ENCODE measurements at places on chromosomes 1 and 21.

- no peak for DNase-seq
These were observed 45.5 kb downstream of the USP25 start for GRCh38 chr21:15775291-15775690.

DNA sequence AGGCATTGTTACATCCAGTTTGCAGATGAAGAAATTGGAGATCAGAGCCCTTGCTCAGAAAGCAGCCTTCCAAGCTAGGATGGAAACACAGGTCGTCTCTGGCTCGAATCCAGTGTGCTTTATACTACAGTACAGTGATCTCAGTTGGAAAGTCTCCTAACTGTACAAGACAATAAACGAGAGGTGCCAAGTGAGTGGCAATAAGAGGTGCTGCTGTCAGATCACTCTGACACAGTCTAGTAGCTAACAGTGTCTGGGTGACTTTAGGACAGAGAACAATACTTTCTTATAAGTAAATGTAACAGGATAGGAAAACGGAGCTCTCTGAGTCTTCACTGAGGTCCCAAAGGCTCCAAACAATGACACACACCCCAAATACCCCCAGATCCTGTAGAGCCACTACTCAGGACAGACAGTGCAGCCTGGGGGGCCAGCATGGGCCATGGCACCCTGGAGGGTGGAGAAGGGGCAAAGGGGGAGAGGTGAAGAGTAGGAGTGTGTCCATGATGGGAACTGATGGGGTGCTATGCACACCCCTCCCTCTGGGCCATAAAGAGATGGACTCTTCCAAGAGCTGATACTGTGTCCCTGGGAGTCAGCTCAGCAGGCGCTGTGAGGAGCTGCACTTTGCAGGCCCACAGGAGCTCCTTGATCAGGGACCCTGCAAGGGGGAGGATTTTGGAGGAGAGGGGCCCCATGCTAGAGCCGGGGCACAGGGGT lies 3.3 kb downstream of the SH3BGR start:
- DNase-seq, result no peak

DNA sequence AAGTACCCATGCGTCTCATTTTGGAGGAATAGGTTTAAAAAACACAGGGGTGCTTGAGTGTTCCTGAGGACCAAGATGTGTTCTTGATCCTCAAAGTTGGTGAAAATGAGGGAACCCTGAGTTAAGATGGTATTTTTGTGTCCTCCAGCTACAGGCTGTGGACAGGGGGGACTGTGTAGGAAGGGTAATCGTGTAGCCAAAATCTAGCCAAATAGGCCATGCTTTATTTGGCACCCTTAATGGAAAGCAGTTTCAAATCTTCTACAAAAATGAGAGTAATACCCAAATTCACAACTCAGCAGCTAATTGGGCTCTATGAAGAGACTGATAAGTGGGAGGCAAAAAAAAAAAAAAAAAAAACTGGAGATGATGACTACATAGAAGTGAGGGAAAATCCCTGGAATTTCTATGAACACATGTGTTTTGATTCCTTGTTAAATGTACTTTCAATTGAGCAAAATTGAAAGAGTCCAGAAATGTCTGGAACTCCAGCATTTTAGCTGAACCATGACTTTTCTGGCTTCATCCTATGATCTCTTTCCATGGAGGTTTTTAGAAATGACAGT lies 470 bp downstream of the HSD11B1 start:
- no peak for DNase-seq

DNA sequence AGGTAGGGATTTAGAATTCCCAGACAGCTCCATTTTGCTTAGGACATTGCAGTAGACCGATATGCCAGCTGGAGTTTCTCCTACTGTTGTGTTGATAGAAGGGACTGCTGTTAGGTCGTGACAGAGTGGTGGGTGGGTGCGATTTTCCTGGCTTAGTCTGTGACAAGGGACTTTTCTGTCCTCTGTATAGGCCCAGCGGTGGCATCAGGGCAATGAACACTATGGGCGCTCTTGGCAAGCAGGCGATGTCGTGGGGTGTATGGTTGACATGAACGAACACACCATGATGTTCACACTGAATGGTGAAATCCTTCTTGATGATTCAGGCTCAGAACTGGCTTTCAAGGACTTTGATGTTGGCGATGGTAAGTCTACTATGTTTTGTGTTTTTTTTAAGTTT lies 321.8 kb downstream of the ZP4 start:
- no peak for DNase-seq

DNA sequence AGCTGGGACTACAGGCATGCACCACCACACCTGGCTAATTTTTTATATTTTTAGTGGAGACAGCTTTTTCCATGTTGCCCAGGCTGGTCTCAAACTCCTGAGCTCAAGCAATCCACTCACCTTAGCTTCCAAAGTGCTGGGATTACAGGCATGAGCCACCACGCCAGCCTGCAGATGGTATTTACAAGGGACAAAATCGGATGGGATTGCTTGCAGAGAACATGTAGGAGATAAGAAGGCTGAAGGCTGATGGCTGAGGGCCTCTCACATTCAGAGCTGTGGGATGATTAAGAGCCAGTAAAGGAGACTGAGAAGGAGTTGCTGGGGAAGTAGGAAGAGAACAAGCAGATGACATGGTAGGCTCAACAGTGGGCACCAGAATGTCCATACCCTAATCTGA lies 24.0 kb upstream of the QSOX1 start:
- no peak for DNase-seq

DNA sequence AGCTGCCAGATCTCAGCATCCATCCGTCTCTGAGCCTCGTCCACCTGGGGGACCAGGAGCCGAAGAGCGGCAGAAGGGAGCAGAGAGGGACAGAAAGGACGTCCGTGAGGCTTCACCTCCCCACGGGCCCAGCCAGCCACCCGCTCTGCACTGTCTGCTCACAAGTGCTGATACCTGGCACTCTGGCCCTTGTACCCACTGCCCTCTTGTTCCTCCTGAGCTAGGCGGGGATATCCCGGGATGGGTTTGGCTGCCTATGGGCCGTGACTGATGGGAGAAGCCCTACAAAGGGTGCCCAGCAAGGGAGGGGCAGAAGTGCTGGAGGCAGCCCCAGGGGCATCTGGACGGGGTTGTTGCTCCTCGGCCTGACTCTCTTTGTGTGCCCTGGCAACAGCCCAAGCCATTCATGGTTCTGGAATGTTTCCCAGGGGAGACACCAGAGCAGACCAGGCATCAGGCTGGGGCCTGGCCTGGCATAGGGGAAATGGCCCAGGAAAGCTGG lies 57.6 kb downstream of the LDLRAD2 start:
- DNase-seq, result peak; percentile 94

GRCh38 chr21:20971296-20971921 lies 26.8 kb upstream of the NCAM2 start:
- DNase-seq, result peak; percentile 78

DNA sequence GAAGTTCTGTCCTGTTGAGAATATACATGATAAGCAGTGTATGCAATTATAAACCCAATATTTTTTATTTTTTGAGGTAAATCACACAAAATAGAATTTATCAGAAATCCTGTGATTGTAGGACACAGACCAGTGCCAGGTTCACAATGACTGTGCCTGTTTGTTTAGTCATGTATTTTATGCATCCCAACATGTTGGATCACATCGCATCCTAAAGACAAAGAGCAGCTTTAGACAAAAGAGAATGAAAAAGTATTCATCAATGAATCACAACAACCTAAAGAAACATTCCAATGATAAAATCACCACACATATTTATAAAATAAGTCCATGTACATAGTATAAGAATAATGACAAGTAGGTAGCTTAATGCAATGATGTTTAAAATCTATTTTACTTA lies 53.2 kb upstream of the LRRC8D start:
- no peak for DNase-seq

GRCh38 chr1:91805311-91805801 lies 80.6 kb downstream of the TGFBR3 start:
- no peak for DNase-seq

DNA sequence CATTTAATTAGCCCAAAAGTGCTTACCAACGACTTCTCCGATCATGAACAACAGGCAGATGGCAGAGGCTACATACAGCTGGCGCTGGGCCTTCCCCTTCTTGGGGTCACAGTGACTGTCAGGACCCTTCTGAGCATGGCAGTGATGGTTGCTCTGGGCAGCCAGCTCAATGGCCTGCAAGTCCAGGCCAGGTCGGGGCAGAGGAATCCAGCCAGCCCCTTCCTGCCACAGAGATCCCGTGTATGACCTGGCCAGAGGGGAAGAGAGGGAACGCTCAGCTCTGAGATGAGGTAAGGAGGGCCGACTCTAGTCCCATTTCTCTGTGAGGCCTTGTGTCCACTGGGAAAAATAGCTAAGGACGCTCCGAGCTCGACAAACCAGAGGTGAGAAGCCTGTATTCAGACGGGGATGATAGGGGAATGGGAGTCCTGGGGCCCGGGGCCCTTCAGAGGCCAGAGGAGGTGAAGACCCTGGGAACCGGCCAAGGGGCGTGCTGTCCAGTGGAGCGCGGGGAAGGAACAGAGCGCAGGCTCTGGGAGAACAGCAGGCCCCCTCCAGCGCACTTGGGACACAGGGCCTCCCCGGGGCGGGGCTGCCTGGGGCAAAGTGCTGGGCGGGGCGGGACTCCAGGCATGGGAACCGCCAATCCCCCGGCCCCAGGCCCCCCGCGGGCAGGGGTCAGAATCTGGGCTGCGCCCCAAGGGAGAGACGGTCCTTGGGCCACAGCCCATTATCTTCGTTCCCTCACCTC lies 772 bp downstream of the SLC30A2 start:
- DNase-seq, result no peak

GRCh38 chr1:3663999-3664699 lies 11.8 kb downstream of the TP73 start:
- no peak for DNase-seq

- DNase-seq, result no peak
These were observed 37.6 kb upstream of the DISP3 start for GRCh38 chr1:11441211-11441952.

DNA sequence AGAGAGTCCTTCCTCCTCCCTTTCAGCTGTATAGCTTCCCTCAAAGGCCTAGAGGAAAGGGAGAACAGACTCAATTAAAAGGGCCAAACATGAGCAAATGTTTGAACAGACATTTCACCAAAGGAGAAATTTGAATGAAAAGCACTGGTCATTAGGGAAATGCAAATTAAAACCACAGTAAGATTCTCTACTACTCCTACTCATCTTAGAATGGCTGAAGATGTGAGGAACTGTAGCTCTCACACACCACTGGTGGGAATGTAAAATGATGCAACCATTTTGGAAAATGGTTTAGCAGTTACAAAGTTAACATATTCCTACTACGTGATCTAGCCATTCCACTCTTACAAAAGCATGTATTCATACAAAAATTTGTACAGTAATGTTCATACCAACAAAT lies 253.0 kb upstream of the HOOK1 start:
- DNase-seq, result no peak

DNA sequence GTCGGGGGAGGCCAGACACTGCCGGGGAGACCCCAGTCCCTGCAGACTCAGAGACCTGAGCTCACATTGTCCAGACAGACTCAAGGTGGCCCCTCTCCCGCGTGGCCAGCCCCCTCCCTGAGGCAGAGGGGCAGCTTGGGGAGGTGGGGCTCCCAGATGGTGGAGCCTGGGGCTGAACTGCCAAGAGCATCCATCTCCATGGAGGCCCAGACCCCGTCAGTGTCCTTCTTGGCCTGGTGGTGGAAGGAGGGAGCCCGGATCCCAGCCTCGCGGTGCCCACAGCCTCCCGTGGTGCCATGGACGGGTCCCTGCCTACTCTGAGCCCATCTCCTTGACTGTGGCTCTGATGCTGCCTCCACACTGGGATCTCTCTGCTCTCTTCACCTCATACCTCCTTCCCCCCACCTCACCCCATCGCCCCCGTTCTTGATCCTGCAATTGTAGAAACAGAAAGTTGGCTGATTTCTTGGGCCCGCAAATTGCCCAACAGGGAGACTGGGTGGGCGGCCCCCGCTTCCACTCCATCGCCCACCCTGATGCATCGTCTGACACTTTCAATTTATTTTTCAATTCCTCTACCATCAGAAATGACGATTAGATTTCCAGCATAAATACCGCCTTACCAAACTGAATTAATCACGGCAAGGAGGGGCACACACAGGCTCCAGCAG lies 348.9 kb downstream of the MATN1 start:
- no peak for DNase-seq

GRCh38 chr1:101907264-101907663 lies 89.5 kb downstream of the OLFM3 start:
- DNase-seq, result no peak

DNA sequence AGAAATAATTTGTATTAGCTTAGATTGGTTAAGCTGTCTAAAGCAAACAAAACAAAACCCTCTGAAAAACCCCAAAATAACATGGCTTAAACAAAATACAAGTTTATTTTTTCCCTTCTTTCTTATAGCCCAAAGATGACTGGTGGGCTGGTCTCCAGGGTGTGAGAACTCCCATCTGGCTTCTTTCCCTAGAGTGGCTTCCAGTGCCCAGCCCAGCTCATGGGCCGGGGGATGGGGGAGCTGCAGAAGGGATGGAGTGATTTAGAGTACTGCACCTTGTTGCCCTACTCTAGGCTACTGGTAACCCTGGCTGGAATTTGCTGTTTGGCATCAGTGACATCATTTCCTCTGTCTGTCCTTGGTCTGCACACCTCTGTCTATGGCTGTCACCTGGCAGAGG lies 223.0 kb downstream of the PBX1 start:
- DNase-seq, result no peak

GRCh38 chr1:93528412-93528811 lies 80.5 kb downstream of the FNBP1L start:
- no peak for DNase-seq

DNA sequence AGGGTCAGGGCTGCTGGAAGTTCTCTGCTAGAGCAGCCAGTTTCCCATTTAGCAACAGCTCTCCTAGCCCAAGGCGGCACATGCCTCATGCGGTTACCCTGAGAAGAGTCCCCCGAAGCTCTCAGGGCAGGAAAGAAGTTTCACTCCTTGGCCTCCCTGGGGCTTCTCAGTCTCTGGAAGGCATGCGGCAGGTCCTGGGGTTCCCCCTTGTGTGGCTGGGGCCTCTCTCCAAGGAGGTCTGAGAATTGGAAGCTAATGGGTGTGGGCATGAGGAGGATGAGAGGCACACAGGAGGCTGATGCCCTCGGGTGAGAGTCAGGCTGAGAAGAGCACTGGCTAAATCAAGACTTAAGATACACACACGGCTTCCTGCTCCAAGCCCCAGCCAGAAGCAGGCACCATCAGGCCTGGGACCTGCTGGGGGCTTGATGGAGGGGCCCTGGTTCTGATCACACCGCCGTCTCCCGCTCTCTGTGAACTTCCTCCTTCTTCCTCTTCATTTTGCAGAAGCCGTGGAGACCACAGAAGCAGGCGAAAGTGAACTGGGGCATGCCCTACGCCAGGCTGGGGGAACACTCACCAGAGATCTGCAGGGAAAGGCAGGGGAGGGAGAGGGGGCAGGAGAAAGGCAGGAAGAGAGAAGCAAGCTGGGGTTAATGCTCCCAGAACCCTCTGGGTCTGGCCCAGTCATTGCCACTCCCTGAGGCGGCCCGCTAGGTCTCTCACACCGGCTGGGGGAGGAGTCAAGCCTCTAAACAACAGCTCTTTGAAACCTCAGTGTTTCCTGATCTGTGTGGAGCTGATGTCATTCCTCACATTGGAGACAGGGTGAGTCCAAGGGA lies 15.1 kb downstream of the BLACAT1 start:
- peak; percentile 12 for DNase-seq

GRCh38 chr1:66933887-66934700 lies 9.3 kb downstream of the MIER1 start:
- DNase-seq, result no peak

All from fibroblast of skin of scalp (primary cell).